ENCODE measurements at places on chromosomes 7 and 10.
A peak's percentile ranks its signal among the peaks of the same experiment; 100 is the strongest.

GRCh38 chr10:86964061-86964846, 4.0 kb upstream of the ADIRF start:
- DNase-seq = no peak

- DNase-seq = no peak
Observed at GRCh38 chr7:102450242-102450641, 14.4 kb downstream of the ALKBH4 start.

DNA sequence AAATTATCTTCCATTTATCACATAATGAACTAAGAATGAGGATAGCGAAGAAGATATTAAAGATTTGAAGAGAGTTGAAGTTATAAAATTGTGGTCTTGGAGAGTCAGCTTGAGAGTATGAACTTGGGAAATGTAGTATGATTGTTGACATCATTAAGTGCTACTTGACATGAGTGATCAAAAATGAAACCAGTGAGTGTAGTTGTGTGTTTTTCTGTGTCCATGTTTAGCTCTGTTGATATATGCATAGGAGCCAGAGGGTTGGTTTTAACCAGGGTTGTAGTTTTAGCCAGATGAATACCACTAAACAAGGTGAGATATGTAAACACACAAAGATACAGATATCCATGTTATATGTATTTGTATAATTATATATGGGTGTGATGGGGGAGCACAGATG, 6.2 kb downstream of the TMEM106B start:
- no peak for DNase-seq

DNA sequence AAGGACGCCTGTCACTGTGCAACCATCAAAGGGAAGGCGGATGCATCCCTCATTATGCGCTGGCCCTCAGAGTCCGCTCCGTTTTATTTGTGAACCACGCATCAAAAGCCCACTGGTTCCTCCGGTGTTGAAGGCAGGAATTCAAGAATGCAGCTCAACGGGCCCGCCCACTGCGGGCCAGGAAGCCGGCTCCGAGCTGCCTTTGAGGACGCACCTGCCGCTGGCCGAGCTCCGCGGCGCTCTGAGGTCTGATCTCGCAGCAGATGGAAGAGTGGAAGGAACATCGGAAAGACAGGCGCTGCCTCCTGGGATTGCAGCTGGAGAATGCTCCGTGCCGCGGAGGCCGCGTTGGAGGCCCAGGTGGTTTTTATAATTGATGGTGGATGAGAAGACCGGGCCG, 56.9 kb upstream of the ADGRA1 start:
- no peak for DNase-seq

- no peak for DNase-seq
Observed at GRCh38 chr7:1669064-1669951, 769 bp upstream of the ELFN1 start.

DNA sequence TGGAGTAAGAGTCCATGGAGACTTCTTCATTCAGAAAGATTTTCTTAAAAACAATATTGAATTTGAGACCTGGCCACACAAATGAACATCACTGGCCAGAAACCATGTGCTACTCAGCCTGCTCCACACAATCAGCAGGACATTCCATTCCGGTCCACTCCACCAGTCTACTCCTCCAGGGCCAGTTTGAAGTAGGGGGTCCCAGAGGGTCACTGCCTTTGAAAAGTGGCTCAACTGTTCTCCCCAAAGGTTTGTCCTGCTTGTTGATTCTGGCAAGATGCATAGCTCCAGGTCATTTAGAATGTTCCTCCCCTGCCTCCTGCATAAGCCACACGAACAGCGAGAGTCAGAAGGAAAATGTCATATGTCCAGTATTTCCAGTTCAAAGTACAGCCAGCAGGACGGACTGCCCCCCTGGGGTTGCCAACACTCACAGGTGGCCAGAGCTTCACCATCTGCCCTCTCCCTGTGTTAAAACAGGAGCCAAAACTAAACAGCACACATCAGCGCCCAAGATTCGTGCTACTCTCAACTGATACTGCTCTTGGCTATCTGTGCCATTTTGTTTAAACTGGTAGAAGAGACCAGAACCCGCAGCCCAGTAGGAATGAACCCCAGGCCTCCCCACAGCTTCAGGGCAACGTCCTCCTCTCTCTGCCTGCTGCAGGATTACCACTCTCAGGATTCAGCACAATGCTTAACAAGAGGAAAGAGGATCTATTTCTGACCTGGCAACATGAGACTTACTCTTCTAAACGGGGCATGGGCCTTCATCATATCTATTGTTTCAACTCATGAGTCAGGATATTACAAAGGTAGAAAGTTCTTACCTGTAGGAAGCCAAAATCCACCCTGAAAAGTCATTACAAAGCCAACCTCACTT, 11.3 kb downstream of the GRB10 start:
- no peak for DNase-seq

- no peak for DNase-seq
Observed at GRCh38 chr10:96417441-96417840, 58.6 kb upstream of the OPALIN start.

- no peak for DNase-seq
Observed at GRCh38 chr7:36192053-36192824, 39.2 kb downstream of the EEPD1 start.

DNA sequence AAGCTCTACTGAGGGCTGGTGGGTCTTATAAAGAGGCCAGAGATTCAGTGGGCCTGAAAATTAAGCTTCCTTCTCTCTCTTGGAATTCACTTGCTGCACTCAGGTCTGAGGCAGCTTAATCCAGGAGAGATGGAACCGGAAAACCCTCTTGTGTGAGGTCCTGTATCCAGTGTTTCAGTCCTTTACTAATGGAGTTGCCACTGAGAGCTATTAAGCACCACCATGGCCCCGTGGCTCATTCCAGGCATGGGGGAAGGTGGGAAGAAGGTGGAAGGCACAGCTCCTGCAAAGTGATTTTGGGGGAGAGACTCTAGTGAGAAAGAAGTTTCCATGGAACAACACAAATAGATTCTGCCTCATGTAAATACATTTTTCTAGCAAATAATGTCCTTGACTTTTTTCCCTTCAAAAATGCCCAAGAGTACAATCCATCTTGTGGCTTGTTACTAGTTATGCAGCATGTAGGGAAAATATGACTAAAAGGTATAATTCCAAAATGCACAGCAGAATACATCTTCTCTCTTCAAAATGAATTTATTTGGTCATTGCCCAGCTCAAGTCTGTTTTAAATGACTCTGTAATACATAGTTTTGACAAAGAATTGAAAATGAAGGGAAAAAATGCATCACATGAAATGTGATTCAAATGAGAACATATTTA, 46.7 kb upstream of the FOXI2 start:
- no peak for DNase-seq

DNA sequence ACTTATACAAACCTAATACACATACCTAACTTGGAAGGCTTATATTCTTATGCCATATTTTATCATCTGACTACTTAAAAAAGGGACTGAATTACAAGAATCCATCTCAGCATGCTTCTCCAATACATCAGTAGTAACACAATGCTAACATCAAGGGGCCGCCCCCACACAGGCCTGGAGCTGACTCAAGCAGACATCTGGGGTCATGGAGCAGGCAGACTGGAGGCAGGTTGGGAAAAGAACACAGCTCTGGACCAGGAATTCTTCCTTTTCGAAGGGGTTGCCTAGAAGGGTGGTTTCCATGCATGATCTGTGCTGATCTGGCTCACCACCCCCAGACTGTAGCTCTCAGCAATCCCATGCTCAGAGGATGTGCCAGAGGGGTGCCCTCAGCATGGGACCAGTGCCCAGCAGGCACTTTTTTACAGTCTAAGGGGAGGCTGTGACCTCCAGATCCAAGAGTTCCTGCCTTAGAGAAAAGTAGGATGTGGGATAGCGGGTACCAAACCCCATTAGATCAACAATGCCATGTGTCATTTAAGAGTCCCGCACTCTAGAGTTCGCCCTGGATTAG, 26.1 kb upstream of the DUSP5 start:
- no peak for DNase-seq

- no peak for DNase-seq
Observed at GRCh38 chr10:72756674-72757385, 64.9 kb downstream of the MCU start.

- peak; percentile 60 for DNase-seq
Observed at GRCh38 chr7:82443547-82444219, at the start of gene CACNA2D1. CACNA2D1 (minus strand) TSS chr7:82443777.

- DNase-seq = no peak
Observed at GRCh38 chr7:136868496-136869000, at the start of gene CHRM2. CHRM2 (plus strand) TSS chr7:136868652; CDS start chr7:137014866, 146,214 bp downstream.

DNA sequence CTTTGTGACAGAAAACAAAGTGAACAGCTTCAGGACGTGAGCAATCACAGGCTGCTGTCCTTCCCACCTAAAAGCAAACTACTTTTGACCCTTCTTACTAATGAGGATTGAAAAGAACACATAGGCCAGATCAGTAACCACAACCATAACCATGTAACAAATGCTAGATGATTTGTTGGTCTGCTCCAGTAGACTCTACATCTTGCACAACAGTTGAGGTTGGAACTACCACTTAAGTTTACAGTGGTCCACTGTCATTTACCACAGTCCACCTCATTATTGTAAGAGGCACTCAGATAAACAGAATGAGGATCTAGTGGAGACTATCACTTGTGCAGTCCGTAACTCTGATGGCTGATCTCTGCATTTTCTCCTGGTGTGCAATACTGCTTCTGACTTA, 27.8 kb downstream of the NET1 start:
- no peak for DNase-seq

GRCh38 chr7:107501593-107501992, 31.7 kb downstream of the GPR22 start:
- no peak for DNase-seq

- DNase-seq = no peak
Observed at GRCh38 chr10:3710764-3711163, 74.2 kb downstream of the KLF6 start.

GRCh38 chr7:14115701-14116100, 126.2 kb upstream of the ETV1 start:
- no peak for DNase-seq

GRCh38 chr10:128050936-128051335, 75.3 kb downstream of the MKI67 start:
- no peak for DNase-seq

DNA sequence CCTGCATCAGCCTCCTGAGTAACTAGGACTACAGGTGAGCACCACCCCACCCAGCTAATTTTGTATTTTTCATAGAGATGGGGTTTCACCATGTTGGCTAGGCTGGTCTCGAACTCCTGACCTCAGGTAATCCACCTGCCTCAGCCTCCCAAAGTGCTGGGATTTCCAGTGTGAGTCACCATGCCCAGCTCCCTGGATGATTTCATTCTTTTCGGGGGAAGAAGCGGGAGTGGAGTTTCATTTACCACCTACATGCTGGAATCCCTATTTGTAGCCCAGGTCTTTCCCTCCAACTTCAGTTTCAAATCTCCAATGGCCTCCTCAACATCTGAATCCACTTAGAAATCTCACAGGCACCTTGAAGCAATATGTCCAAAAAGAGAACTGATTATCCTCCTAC, 2.9 kb upstream of the BTRC start:
- DNase-seq = no peak

All from NCI-H2107 (cell line).